ENCODE measurements at places on chromosomes 1 and 21.

DNA sequence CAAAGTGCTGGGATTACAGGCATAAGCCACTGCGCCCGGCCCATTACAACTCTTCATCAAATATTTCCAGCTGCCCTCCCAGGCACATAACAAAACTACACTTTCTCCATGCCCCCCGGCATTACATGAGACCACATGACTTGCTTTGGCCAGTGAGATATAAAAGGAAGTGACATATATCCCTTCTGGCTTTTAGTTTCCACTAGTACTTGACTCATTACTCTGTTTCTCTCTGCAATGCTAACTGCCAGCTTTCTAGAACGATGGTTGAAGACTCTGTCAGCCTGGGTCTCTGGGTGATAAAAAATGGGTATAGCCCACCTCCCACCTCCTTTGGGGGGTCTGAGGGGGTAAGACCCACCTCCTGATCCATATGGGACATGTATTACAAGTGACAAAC lies 24.2 kb downstream of the ABL2 start:
- no peak for DNase-seq

- DNase-seq = no peak
Observed at GRCh38 chr1:980602-981395, 1.1 kb downstream of the PERM1 start.

DNA sequence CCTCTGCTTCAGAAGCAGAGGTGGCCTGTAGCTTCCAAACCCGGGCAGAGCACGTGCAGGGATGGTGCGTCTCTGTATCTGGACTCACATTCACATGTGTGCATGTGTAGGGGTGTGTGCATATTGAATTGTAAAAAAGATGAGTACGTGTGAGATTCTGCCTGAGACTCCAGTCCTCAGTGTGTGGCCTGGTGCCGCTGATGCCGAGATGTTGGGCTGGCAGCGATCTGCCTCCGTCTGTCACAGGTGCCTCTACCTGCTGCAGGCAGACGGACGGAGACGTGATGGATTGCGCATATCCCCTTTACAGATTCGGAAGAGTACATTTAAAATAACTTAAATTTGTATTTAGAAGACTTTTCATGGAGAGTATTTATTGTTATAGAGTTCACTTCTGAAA lies 53.6 kb downstream of the ADARB1 start:
- no peak for DNase-seq

GRCh38 chr1:248886237-248886895 lies 19.7 kb upstream of the PGBD2 start:
- DNase-seq = no peak

GRCh38 chr1:90936731-90937130 lies 85.1 kb downstream of the ZNF644 start:
- DNase-seq = no peak

DNA sequence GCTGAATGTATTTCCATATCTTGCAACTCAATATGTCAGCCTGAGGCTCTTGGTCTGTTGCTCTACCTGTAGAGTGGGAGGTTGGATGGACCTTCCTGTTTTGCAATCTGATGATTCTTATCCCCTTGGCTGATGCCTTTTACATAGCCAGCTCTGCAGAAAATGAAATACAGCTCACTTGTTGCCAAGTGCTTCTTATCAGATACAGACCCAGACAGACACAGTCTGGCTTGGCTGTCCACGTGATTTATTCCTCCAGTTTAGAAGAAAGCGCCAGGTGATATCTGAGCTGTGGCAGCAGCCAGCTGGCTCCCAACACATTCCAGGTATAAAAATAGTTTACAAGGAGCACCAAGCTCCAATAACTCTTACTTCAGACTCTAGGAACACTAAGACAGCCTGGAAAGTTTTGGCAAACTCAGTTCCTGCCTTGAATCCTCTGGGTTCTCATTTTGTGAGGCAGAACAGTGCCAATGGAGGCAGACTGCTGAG lies 479.2 kb upstream of the USP24 start:
- no peak for DNase-seq

DNA sequence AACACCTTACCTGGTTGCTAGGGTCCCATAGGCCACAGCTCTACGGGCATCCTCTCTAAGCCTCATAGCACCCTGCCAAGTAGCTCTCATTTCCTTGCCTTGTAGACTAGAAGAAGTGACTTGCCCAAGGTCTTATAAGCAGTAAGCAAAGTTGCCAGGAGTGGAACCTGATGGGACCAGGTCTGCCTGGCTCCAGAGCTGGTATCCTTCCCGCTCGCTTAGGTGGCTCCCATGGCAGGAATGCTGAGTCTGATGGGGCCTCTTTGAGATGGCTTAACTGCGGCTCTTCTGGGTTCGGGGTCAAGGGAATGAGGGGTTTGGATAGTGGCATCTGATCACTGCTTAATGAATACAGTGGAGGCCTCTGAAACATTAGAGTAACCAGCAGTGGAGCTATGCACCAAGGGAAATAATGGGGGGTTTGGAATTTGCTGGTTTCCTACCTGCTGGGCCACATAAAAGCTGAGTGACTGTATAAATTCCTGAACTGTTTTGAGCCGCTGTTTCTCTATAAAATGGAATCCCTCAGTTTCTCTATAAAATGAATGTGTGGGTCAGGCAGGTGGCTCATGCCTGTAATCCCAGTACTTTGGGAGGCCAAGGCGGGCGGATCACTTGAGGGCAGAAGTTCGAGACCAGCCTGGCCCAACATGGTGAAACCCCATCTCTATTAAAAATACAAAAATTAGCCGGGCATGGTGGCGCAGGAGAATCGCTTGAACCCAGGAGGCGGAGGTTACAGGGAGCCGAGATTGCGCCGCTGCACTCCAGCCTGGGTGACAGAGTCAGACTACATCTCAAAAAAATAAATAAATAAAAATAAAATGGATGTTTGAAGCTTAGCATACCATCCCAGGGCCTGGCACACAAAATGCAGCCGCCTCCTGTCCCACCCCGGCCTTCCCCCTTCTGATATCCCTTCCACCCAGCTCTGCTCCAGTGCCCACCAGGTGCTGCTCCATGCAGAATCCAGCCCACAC lies 12.4 kb downstream of the FAM151A start:
- no peak for DNase-seq

DNA sequence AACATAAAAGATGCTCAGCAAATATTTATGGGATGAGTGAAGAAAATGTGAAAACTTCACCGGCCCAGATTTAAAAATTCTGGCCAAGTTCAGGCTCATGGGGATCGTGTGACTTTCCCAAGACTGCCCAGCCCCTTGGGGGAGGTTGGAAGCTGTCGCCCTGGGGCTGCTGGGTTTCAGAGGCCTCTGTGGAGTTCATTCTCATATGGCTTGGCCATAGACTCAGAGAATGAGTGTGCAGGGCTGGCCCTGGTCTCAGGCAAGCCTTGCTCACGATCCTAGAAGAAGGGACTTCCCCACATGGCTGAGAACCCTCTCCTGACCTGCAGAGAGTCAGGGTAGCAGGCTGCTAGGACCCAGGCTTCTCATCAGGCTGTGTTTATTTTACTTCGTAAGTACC lies 24.6 kb downstream of the PADI2 start:
- no peak for DNase-seq

GRCh38 chr1:26733982-26734381 lies 38.2 kb downstream of the ARID1A start:
- DNase-seq = no peak

GRCh38 chr1:199279067-199279466 lies 640.2 kb downstream of the PTPRC start:
- no peak for DNase-seq

DNA sequence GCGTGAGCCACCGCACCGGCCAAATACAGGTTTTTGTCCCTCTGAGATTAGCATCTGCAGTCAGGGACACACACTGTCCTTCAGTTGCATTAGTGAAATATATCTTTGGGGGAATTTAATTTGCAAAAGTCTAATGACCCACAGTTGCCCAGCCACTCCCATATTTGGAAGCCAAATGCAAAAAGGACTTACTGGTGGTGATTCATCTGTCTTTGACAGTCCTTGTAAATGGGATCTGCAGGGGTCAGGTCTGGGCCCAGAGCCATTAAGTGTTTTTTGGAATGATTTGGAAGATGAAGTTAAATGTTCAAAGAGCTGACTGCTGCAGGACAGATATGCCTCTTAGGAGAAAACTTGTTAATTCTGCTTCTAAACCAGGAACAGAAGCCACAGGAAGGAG lies 44.6 kb upstream of the DNASE2B start:
- no peak for DNase-seq

DNA sequence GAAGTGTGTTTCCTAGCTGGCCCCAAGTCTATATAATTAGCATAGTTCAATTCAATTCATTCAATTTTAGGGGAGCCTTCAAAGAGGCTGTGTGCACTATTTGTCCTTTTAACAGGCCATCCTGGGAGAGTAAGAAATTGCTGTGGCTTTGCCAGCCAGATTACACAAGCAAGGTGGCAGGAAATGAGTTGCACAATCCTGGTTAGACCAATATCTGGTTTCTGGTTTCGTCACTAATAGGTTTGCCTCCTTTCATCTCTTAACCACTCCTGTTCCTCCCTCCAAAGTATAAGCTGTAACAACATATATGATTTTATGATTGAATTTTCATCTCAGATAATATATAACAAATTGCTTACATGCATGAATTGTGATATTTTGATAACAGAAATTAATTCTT lies 84.1 kb upstream of the NEGR1 start:
- DNase-seq = no peak

GRCh38 chr1:179229214-179230140 lies at the start of gene ABL2:
TSS of gene ABL2 (minus strand) at chr1:179229677. CDS start at chr1:179229397, 280 bp downstream.
- peak; percentile 46 for DNase-seq
